ENCODE measurements at places on chromosomes 3 and 15. TPM values are rescaled to one million over a fixed set of nuclear protein-coding genes. Genes with fewer than 3 reads are reported as not detected.

Gene C3orf38
- 57.2 TPM for total RNA-seq

Gene TGM4
- total RNA-seq = not detected

Gene UQCC5
- 19.9 TPM for total RNA-seq

Gene PLAAT1
- total RNA-seq = 9.3 TPM

Gene EPHB3
- total RNA-seq = 9.3 TPM

Measured in spinal cord (tissue), 10 donors.